CD4-positive, alpha-beta T cell treated with Interleukin-6 at 100 ng/mL for 8 hours (primary cell): ENCODE measurements at places on chromosomes 3 and 15.

- DNase-seq = no peak
Observed at GRCh38 chr15:57100136-57100539, 181.7 kb downstream of the TCF12 start.

DNA sequence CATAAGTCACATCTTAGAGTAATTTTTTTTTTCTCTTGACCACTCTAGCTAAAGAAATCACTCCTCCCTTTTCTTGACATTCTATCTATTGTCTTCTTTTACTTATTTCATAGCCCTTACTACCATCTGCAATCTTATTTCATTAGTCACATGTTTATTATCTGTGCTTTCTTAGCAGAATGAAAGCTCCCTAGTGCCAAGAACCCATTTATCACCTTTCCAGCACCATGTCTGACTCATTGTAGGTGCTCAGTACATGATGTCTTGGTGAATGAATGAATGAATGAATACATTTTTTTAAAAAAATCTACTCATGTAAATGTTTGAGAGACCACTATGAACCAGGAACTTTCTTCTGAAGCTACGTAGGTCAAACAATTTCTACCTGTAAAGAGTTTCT, 157.2 kb downstream of the CADPS start:
- DNase-seq = no peak

GRCh38 chr3:126434931-126435411, 40.3 kb downstream of the CFAP100 start:
- DNase-seq = no peak

- DNase-seq = no peak
Observed at GRCh38 chr3:177490626-177491025, 293.3 kb upstream of the TBL1XR1 start.

GRCh38 chr15:26736502-26737248, 36.2 kb downstream of the GABRB3 start:
- no peak for DNase-seq

DNA sequence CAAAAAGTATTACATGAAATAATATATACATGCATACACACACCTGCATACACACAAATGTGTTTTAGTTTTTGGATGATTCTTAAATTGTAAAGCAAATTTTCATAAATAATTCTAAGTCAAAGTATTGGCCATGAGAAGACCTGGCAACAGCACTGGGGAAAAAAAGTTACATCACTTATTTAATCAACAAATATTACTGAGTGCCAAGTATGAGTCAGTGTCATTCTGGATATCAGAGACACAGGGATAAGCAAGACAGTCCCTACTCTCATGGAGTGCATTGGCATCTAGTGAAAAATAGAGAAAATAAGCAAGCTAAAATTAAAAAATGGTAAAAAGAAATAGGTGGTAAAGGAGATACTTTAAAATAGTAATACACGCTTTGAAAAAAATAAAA, 29.4 kb upstream of the GUCA1C start:
- no peak for DNase-seq

GRCh38 chr3:1830851-1831250, 267.8 kb upstream of the CNTN4 start:
- DNase-seq = no peak

DNA sequence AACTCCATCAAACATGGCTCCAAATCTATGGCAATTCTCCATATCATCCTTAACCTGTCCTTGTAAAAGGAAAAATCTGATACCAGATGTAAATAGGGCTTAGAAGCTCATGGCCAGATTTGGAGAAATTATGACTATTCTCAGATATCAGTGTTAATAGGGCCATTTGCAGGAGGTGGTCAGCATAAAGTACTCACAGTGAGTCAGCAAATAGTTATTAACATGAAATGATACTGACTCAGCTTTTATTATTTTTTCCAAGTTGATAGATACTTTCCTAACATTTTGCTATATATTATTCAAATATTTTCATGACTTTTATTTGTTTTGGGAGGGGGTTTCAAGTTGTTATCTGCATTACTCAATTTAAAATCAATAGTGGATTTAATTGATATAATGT, 255.8 kb downstream of the MFSD1 start:
- no peak for DNase-seq

- DNase-seq = no peak
Observed at GRCh38 chr15:50945725-50946124, 37.2 kb downstream of the AP4E1 start.

- DNase-seq = no peak
Observed at GRCh38 chr3:12430086-12430485, 54.2 kb upstream of the TSEN2 start.

GRCh38 chr3:20225769-20226168, 39.8 kb upstream of the SGO1 start:
- DNase-seq = no peak

GRCh38 chr3:132606085-132606484, 9.0 kb downstream of the ACKR4 start:
- DNase-seq = no peak

DNA sequence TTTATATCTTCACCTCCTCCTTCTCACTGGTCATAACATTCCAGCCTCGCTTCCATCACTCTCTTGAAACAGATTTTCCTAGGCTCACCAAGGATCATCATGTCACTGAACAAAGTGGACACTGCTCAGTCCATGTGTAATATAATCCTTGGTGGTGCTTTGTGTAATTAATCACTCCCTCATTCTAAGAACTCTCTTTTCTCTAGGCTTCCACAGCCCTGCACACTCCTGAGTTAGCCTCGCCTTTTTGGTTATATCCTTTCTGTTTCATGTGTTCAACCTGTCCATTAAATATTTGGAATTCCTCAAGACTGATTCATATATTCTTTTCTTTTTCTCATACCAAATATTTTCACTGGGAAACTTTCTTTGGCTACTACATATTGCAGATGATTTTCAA, 440.8 kb downstream of the PYDC2 start:
- no peak for DNase-seq

GRCh38 chr3:44513513-44513912, 36.0 kb upstream of the ZNF445 start:
- DNase-seq = no peak

GRCh38 chr3:46539443-46540005, 26.6 kb downstream of the LRRC2 start:
- DNase-seq = no peak

DNA sequence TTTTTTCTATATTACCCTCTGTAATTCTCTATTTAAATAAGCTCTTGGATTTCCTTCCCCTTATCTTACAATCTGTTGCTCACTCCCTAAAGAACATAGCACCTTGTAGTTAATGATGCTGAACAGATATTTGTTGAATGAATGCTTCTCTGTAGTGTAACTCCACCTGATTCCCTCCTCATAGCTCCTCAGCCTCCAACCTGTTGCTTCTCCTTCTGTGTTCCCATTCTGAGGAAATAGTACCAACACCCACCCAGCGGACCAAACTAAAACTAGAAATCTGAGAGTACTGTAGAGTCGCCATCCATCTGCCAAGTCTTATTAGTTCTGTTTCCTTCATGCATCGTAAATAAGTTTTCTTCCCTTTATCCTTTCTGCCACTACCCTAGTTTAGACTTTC, 55.5 kb upstream of the GNB4 start:
- no peak for DNase-seq

DNA sequence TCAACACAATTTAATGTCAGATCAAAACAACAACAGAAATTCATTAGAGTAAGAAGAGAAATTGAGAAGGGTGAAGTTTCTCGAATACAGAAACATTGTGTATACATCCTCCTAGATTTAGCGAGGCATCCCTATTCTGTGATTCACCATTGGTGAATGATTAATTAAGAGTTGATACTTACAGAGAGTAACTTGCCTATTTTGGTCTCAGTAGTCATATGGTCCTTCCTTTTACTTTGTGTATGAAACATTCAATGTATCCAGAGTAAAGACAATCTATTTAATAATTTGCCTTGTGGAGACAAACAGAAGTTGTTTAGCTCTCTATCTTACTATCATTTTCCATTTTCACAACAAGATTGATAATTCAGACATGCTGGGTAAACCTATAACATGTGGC, 432.0 kb downstream of the ZPLD1 start:
- DNase-seq = no peak

- no peak for DNase-seq
Observed at GRCh38 chr15:43132830-43133429, 456 bp upstream of the TMEM62 start.

DNA sequence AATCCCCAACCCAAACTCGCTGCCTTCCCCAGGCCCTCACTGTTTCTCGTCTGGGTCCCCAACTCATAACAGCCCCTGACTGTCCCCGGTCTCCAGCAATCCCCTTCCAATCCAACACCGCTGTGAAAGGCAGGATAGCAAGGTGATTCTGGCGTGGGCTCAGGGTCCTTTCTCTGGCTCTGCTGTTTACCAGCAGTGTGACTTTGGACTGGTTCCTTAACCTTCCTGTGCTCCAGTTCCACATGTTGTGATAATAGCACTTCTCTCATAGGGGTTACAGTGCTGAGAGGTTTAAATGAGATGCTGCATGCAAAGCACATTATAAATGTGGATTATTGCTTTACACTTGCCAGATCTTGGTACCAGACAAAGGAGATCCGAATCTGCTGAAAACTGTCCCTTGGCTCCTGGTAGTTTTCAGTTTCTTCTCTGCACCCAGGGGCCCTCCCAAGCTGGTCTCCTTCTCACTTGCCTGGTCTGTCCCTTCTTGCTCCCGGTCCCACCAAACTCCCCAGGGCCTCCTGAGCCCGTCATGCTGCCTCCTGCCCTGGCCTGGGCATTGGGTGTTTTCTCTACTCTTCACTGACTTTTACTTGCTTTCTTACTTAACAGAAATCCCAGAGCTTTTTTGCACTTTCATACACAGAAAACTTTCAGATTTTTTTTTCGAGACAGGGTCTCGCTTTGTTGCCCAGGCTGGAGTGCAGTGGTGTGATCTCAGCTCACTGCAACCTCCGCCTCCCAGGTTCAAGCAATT, 26.8 kb upstream of the CYP11A1 start:
- no peak for DNase-seq

DNA sequence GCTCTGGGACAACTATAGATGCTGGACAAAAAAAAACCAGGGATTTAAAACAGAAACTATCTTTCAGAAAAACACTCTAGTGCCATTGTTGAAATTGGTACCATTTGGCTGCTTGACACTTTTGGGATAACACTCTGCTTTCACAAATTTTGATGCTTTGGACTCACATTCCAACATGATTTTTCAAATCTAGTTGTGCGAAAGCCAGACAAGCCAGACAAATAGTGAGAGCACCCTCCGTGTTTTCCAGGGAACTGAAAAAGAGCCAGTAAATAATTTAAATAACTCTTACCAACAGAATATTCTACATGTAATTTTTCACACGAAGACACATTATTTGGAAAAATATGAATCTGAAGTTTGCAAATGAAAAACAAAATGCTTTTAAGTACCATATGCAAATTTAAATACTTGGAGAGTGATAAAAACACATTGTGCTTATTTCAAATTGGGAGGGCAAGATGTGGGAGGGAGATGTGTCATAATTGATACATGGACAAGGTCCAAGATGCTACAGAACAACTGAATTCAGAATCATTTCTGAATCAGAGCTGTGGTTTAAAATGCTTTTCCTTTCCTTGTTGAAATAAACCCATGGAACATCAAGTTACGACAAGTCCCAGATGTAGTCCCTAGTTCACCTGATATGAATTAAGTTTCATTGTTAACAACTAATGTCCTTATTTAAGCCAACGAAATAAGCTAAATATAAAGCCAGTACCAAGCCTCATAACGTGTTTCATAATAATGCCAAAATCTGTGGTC, 144.2 kb upstream of the SOX2 start:
- no peak for DNase-seq

DNA sequence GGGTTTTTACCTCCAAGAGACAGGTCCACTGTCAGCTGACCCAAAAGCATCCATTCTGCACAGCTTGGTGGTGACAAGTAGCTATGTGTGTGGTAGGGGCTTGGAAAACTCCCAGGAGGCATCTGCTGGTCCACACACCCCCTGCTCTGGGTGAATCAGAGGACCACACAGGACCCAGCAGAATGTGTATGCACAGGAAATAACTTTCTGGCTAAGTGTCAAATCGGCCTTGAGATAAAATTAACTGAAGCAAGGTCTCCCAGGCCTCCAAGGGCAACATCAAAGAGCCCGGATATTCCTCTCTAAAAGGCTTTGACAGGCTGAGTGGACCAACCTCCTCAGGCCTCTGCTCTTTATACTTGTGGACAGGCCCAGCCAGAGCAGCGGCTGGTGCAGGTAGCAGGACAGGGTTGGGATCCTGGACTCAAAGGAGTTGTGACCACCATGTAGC, 66.5 kb downstream of the CTNNB1 start:
- no peak for DNase-seq

DNA sequence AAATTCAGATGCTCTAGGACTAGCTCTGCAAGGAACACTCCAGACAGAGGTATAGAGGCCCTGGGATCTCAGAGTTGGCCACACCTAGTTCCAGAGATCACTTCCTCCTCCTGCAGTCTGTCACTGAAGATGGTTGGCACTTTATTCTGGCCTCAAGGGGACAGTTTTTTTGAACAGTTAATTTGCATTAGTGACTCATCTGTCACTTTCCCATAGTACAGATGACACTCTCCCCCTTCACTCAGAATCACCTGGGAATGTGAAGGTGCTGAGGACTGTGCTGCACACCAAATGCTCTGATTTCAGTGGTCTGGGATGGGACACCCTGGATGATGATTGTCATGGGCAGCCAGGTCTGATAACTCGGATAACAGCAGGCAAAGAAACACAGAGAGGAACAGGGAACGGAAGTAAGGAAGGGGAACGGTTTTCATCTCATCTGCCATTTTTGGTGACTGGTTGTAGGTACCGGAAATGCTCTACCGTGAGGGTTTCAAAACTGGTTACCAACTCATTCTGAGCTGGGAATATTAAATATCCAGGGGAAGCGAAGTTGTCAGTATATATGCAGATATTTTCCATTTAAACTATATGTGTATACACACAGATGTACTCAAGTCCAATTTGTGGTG, 232.5 kb upstream of the ST8SIA2 start:
- no peak for DNase-seq

DNA sequence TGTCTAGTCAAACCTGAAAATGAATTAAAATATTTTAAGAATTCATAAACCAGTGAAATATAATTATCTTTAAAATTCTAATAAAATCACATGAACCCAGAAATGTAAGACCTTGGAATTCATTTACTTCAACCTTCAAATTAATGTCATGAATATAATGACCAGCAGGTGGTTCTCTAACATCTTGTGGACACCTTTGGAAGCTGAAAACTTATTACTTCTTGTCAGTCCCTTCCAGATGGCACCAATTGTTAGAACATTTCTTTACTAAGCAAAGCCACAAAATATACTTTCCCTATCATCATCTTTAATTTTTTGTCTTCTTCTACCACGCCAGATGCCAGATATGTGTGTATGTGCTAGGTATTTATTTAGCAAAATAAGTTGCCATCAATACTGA, 240.0 kb downstream of the MBNL1 start:
- DNase-seq = no peak

DNA sequence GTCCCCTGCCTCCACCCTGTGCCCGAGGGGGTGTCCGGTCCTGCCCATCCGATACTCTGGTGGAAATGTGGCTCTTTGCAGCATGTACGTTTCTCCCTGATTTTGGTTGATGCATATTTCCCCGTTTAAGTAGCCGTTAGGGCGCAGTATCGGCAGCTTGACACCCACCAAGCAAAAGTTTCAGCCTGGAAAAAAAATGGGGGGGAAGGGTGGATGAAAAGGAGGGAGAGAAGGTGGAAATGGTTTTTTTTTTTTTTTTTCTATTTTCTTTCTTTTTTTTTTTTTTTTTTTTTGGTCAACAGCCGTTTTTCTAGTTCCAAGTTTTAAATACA, 1.3 kb downstream of the RAP2B start:
- no peak for DNase-seq
